ENCODE measurements at places on chromosomes 2 and 18.
A peak's percentile ranks its signal among the peaks of the same experiment; 100 is the strongest.

DNA sequence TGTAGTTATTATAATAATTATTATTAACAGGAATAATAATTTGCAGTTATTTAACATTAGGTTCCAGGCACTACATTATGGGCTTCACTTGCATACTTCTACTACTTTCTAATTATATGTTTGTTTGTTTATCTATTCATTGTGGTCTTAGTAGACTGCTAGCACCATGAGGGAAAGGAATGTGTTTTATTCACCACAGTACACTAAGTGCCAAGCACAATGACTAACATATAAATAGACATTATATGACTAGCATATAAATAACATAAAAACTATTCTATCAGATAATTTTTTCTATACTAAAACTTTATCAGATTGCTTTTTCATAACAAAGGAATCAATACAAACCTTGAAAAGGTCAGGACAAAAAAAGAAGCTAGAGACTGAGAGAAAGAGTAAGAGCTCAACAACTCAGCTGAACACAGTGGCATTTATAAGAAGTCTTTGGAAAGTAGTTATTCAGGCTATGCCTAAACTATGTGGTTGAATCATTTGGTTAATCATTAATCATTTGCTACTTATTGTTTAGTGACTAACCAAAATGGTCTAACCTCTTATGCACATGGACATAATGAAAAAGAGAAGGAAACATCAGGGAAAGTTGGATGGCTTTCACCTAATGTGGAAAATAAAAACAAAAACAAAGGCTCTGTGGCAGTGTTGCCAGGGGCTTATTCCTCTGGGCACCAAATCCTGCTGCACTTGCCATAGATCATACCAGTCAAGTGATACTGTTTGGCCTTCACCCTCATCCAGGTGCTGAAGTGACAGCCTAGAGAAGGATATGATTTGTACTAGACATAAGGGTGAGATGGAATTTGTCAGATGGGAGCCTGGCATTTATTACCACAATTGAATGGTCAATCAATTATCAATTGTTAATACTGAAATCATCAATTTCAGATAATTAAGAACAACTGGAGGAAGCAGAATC, 174.9 kb downstream of the ETAA1 start:
- DNase-seq, result no peak

GRCh38 chr2:213757525-213757924, 473.3 kb downstream of the SPAG16 start:
- no peak for DNase-seq

DNA sequence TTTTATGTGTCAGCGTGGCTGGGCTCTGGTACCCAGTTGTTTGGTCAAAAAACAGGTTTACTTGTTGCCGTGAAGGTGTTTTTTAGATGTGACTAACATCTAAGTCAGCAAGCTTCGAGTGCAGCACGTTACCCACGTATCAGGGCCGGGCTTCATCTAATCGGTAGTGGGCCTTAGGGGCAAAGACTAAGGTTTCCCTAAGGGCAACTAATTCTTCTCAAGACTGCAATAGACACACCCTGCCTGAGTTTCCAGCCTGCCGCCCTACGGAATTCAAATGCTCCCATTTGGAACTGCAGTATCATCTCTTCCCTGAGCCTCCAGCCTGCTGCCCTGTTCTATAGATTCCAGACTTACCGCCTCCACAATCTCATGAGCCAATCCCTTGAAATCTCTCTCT, 27.7 kb downstream of the FHL2 start:
- DNase-seq, result no peak

- DNase-seq, result no peak
These were observed 338 bp upstream of the THUMPD2 start for GRCh38 chr2:39779341-39779851.

GRCh38 chr2:172889768-172890430, 154.3 kb downstream of the RAPGEF4 start:
- peak; percentile 3 for DNase-seq

DNA sequence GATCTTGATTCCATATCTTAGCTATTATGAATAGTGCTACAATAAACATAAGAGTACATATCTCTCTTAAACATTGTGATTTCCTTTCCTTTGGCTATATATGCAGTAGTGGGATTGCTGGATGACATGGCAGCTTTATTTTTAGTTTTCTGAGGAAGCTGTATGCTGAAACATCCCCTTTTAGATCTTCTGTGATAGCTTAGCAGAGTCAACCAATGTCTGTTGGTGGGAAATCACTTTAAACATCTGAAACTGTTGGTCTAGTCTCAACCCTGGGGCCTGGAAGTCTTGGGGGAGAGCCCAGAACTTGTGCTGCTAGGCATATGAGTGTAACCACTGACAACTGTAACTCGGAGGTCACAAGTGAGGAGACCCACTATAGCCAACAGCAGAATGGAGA, 378.6 kb upstream of the SLC14A2 start:
- peak; percentile 26 for DNase-seq

DNA sequence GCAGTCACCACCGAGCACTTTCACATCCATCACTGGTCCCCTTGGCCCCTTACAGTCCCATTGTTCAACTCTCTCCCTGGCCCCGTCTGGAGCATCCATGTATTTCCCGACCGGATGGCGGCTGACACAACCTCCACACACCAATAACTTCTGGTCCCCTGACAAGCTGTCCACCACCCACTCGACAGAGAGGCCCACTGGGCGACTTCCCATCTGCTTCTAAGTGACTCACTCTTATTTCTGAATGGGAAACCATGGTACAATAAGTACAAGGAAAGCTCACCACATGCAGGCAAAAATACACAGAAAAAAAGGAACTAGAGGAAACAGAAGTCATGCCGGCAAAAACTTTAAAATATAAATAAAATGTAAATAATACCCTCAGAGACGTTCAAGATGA, 82.9 kb upstream of the RAB12 start:
- DNase-seq, result peak; percentile 8

- no peak for DNase-seq
These were observed 304.5 kb downstream of the SLC8A1 start for GRCh38 chr2:40147360-40147759.

GRCh38 chr2:158131919-158132566, 30.4 kb downstream of the UPP2 start:
- no peak for DNase-seq

GRCh38 chr2:100938031-100939026, 63.8 kb upstream of the RPL31 start:
- no peak for DNase-seq
